Stimulated activated CD4-positive, alpha-beta T cell treated with anti-CD3 and anti-CD28 coated beads, TNF-alpha, amount 100 ng/mL, for 1 hour (primary cell): ENCODE measurements at places on chromosomes 12 and 14.

- DNase-seq, result no peak
Observed at GRCh38 chr12:10205220-10205807, 7.4 kb upstream of the GABARAPL1 start.

GRCh38 chr14:61876362-61877034 lies 114.3 kb downstream of the SNAPC1 start:
- DNase-seq, result no peak

DNA sequence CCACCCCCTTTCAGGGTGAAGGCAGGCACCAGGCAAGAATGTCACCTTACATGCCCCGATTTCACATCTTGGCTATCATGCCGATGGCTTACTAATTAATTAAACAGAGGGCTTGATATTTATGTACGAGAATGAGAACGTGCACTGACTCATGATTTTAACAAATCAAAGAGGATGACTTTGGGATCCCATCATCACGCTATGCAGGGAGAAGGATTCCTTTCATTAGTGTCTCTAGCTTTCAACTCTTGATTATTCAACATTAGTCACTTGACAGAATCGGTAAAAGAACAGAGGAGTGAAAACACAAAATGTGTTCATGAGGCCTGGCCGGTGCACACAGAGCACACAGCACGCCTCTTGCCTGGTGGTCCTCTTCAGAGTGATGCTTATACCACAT lies 80.6 kb downstream of the PRKAB1 start:
- no peak for DNase-seq

GRCh38 chr12:21571046-21571445 lies 33.6 kb downstream of the GYS2 start:
- no peak for DNase-seq

GRCh38 chr12:15977999-15978951 lies 67.1 kb downstream of the DERA start:
- DNase-seq, result no peak

- DNase-seq, result no peak
Observed at GRCh38 chr12:66409195-66409871, 107.0 kb downstream of the HELB start.

GRCh38 chr14:103512701-103513611 lies 9.7 kb downstream of the CKB start:
- no peak for DNase-seq

DNA sequence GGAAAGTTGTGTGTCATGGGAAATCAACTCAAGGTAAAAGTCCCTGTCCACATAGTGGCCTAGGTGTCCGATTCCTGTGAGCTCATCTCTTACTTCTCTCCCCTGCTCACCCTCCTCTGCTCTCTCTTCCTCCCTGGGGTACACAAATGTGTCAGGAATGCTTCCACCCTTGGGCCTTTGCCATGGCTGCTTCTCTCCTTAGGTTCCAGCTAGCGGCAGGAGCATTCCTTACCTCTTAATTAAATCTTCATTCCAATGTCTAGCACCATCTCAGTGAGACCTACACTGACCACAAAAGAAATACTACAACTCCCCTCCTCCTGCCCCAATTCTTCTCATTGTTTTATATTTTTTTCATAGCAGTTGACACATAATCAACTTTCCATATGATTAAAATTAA lies 298.6 kb downstream of the PDZRN4 start:
- no peak for DNase-seq
